G401 (cell line): ENCODE measurements at places on chromosomes 5 and 9. TPM values are rescaled to one million over a fixed set of nuclear protein-coding genes. Genes with fewer than 3 reads are reported as not detected.
A peak's percentile ranks its signal among the peaks of the same experiment; 100 is the strongest.

GRCh38 chr5:15991586-15991985, 188.0 kb downstream of the MARCHF11 start:
- no peak for DNase-seq

- no peak for DNase-seq
Observed at GRCh38 chr5:127766676-127767335, 63.6 kb downstream of the CCDC192 start.

DNA sequence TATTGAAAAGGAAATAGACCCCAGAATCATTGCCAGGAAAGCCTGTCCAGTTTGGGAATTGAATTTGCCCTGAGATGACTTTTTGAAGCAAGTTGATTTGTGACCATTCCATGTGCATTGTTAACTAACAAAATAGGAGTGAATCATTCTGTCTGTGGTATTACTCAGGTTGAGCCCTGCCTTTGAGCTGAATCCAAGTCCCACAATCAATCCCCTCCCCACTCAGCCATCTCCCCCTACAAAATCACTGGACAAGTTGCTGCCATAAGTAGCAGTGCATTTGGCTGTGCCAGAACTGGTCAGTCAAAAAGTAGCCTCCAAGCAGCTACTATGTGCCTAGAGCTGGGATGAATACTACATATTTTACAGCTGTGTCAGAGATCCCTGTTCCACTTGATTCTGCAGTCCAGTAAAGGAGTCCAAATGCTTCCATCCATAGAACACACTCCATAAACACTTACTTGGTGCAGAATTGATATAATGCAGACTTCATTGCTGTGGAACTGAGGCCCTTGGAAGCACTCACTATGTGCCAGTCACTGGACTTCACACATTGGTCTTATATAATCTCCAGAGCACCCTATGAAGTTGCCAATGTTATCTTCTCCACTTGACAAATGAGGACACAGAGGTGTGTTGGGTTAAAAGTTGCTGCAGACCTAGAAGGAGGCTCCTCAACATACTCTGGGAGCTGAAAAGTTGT, 96.1 kb downstream of the ZNF462 start:
- no peak for DNase-seq

GRCh38 chr5:127358284-127358683, 67.7 kb downstream of the MEGF10 start:
- DNase-seq, result no peak

- peak; percentile 49 for DNase-seq
Observed at GRCh38 chr9:121937240-121937639, 155.9 kb downstream of the TTLL11 start.

GRCh38 chr9:37382982-37383357, 39.5 kb upstream of the GRHPR start:
- no peak for DNase-seq

DNA sequence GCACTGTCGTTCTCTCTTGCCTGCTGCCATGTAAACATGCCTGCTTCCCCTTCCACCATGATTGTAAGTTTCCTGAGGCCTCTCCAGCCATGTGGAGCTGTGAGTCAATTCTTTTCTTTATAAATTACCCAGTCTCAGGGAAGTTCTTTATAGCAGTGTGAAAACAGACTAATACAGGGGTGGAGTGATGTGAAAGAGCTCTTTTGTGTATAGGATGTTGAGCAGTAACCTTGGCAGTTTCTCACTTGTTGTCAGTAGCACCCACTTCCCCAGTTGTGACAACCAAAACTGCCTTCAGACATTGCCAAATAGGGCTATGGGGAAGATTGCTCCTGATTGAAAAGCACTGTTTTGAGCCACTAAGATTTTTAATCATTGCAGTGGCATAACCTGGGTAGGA, 552.2 kb upstream of the ZNF462 start:
- DNase-seq, result no peak

- peak; percentile 35 for DNase-seq
Observed at GRCh38 chr9:34334337-34334824, 5.0 kb downstream of the NUDT2 start.

DNA sequence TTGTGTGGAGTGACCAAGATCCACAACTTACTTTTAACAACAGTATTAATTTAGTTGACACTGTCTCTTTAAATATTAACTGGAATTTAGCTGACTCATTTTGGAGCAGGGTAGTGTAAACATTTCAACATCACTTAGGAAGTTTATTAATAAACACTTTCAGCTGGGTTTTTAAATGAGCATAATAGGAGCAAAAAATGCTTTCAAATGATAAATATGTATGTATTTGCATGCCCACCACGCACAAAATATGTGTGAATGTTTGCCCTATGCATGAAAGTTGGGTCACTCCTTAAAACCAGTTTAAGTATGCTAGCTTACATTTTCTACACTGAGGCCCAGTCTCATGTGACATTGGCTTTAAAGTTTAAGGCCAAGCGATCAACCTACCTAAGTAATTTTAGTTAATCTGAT, 2.9 kb downstream of the ZFAND5 start:
- DNase-seq, result peak; percentile 16

- DNase-seq, result no peak
Observed at GRCh38 chr9:92968081-92968480, 20.8 kb downstream of the FGD3 start.

- DNase-seq, result no peak
Observed at GRCh38 chr5:173330338-173331206, 2.4 kb upstream of the STC2 start.

GRCh38 chr9:93955111-93955980, at the start of gene BARX1:
Gene BARX1 (minus strand): TSS chr9:93955355. CDS start chr9:93955146, 209 bp downstream.
- DNase-seq, result no peak

DNA sequence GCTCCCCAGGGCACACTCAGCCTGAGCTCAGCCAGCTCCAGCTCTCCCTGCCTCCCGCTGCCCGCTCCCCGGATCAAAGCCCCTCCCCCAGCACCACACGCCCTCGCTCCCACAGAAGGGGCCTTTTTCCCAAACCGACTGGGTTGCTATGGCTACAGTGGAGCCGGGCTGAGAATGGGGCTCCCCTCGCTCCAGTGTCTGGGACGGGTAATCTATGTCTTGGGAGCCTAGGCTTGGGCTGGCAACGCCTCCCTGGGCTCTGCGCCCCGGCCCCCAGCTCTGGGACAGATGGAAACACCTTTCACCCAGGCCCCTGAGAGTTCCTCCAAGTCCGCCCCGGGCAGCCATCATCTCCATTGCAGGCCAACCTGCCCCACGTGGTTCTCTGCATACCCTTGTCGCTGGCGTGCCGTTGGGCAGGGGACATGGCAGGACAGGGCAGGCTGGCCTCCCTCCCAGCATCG, 29.6 kb downstream of the NOTCH1 start:
- DNase-seq, result peak; percentile 35

DNA sequence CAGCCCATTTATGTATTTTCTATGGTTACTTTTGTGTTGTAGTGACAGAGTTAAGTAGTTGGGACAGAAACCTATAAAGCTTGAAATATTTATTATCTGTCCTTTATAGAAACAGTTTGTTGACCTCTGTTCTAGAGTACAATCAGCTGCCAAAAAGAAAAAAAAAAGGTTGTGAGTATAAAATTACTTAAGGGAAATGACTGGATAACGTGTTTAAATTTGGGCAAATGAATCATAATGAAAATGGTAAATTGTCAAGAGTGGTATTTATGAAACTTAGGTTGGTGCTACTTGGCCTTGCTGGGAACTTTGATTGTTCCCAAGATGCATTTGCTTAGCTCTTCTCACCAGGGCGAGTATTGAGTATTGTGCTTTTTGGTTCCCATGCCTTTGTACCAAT, 70.2 kb upstream of the IL6ST start:
- no peak for DNase-seq

GRCh38 chr9:89367281-89367680, 49.0 kb downstream of the SECISBP2 start:
- DNase-seq, result no peak

DNA sequence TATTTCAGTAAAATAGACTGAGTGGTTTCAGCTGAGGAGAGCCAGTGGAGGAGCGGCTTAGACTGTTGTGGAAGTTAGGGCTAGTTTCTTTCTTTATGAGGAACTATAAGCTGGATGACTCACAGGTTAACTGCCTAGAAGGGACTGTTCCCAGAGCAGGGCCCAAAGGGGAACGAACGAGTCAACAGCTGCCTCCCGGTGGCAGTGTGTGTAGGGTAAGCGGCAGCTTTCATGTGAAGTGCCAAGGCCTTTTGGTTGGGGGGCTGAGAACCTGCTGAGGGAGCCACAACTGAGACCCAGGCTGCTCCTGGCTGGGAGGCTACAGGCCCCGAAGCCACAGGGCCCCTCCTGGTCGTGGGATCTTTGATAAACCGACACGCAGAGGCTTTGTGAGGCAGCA, 7.0 kb downstream of the SQSTM1 start:
- peak; percentile 20 for DNase-seq

DNA sequence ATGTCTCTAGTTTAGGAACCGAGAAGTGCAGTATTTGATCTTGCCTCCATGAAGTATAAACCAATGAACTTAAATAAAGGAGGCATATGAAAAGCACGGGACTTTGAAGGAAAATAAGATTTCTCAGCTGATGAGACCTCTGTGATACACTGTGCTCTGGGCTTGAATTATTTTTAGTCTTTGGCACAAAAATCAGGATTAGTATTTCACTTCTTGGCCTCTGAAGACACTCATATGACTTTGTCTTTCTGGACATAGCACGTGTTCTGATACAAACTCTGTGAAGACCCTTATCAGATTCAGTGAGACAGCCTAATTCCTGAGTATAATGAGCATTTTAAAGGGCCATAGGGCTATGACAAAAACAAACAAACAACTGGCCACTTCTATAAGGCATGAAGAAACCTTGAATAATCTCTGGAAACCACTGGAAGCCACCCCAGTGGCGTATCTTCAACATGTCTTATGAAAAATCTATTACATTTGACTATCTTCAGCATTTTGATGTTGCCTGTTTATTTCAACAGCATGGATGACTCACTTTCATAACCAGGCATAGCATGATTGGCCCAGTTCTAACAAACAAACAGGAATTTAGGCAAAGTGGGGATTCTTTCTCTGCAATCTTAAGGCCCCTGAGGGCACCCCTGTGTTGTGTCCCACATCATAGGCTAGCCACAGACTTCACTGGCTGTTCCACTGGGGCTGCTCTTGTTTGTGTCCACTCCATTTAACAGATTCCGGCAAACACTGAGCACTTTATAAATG, 90.3 kb upstream of the ZNF462 start:
- DNase-seq, result no peak

DNA sequence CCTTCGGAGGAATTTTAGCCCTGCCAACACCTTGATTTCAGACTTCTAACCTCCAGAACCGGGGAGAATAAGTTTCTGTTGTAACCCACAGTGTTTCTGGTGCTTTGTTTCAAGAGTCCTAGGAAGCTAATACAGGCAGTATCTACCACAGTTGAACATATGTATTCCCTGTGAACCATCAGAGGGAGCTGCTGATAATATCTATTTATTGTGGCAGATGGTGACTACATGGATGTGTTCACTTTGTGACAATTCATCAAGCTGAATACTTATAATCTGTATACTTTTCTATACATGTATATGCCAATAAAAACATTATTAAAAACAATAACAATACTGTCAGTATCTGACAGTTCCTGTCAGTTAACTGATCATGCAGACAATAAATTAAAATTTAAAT, 137.2 kb upstream of the GNA14 start:
- DNase-seq, result no peak

DNA sequence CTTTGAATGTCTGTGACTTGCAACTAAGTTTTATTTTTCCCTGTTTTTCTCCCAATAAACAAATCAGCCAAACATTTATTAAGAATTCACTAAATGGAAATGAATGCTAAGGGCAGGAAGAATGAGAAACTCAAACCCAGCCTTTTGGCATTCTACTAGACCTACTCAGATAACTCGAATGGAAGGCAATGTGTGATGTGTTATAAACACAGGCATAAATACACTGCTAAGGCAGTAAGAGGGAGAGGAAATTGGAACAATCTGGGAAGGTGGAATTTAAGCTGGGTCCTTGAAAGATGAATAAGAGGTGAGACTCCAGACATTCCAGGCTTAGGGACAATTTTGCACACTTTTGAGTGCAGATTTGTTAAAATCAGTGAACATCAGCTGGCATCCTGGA, 34.7 kb downstream of the MARCHF3 start:
- no peak for DNase-seq

DNA sequence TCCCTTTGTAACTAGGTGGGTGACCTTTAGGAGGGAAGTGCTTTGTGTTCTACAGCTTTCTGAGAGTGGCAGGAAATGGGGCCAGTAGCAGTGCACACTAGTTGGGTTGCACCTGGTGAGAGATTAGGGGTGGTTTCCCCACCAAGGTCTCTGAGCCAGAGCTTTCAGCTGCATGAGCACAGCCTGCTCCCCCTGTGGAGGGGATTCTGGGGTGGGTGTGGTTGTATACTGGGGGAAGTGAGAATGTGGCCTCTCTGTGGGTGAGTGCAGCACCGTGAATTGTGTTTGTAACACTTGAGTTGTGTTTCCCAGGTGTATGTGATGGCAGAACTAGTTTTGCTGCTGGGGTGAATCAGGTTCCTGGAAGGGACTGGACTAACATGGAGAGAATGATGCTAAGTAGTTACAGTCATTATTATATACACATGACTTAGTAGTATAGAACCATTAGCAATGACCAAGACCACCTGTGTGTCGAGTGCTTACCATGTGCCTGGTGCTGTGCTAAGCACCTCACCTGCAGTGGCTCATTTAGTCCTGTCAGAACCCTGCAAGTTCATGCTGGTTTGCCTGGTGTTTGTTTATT, 11.8 kb upstream of the CXXC5 start:
- DNase-seq, result no peak

- DNase-seq, result peak; percentile 56
Observed at GRCh38 chr5:74865804-74866595, at the start of gene FAM169A. Gene FAM169A (minus strand): TSS chr5:74866387. CDS start chr5:74841676, 24,711 bp downstream.

DNA sequence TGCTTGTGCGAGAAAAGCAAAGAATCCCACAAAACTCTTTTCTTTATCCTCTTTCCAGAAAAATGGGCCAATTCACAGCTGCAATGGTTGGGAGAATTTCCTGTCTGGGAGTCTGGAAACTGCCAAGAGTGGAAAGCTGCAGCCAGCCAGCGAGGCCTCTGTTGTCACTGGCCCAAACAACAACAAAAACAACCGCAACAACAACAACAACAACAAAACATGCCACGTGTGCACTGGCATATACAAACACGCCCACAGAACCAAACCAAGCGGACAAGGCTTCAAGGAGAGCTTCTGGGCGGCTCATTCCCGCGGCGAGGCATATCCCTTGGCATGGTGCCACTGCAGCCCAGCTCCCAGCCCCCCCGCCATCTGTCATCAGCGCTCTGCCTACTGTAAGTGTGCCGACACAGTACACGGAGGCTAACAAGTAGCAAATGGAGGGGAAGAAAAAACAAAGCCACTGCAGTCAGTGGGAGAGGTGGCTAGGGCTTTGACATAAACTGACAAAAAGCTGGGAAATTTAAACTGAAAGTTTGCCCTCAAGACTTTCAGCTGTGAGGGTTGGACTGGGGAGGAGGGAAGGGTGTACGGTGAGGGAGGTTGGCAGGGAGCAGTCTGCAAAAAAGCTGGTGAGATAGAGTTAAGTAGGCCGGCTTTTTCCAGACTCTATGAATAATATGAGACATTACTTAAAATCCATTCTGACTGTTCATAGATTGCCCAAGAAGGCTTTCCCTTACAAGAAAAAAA, 165.0 kb upstream of the ZNF462 start:
- peak; percentile 90 for DNase-seq

- DNase-seq, result no peak
Observed at GRCh38 chr5:159630545-159630944, 285.7 kb upstream of the ADRA1B start.

GRCh38 chr9:92983984-92984589, 36.8 kb downstream of the FGD3 start:
- DNase-seq, result no peak

Gene LNPEP
- 8.7 and 16.6 TPM in 2 replicates for total RNA-seq

Gene IL5
- not detected in 2 replicates for total RNA-seq

Gene NDUFS4
- total RNA-seq, result 116 and 127 TPM in 2 replicates

Gene SV2C
- total RNA-seq, result 0.43 and 0.85 TPM in 2 replicates

Gene ANKRD31
- 1.8 and 2.8 TPM in 2 replicates for total RNA-seq

Gene RGS7BP
- not detected in 2 replicates for total RNA-seq

Gene BHMT2
- total RNA-seq, result not detected in 2 replicates

Gene PCDHA9
- total RNA-seq, result not detected in 2 replicates

Gene FRMD3
- total RNA-seq, result 0.06 TPM in 1 of 2 replicates, not detected in the other

Gene IL4
- total RNA-seq, result not detected in 2 replicates
